ENCODE measurements at places on chromosomes 2 and 18.
A peak's percentile ranks its signal among the peaks of the same experiment; 100 is the strongest.

DNA sequence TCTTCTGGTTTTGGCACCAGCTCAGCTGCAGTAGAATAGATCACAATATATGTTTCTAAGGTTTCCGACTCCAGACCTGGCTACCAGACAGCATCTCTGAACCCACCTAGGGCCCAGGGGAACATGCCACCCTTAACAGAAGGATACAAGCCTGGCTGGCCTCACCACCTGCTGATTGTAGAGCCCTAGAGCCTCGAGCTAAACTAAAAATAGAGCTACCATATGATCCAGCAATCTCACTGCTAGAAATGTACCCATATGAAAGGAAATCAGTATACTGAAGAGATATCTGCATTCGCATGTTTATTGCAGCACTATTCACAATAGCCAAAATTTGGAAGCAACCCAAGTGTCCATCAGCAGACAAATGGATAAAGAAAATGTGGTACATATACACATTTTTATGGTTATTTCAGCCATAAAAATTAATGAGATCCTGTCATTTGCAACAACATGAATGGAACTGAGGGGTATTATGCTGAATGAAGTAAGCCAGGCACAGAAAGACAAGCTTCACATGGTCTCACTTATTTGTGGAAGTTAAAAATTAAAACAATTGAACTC lies 242.4 kb upstream of the SLC39A10 start:
- no peak for DNase-seq

DNA sequence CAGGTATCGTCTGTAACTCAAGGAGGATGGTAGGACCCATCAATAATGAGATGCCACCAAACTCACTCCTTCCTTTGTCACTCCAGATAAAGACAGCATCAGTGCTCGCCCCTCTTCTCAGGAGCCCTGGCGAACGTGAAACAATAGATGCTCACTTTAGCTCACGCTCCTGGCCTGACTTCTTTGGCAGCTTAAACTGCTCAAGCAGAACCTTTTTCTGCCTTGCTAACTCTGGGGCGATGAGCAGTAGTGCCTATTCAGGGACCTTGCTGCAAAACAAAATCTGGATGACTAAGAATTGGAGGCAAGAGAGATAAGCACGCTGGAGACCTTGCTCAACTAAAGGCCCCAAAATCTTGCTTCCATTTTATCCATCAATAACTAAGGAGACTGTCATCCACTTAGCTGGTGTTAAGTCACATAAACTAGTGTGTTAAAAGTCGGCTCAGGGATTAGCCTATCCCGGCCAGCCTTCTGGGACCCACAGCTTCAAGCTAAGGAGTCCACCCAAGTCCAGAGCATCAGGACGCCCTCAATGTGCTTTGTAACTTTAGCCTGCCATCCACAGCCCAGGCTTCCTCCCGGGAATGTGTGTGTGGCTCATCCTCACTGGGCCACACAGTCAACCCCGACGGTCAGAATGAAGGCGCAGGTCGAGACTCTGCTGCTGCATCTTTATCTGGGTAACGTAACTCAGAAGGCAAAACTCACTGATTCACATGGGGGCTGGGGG lies 38.9 kb downstream of the ZNF516 start:
- DNase-seq, result no peak

DNA sequence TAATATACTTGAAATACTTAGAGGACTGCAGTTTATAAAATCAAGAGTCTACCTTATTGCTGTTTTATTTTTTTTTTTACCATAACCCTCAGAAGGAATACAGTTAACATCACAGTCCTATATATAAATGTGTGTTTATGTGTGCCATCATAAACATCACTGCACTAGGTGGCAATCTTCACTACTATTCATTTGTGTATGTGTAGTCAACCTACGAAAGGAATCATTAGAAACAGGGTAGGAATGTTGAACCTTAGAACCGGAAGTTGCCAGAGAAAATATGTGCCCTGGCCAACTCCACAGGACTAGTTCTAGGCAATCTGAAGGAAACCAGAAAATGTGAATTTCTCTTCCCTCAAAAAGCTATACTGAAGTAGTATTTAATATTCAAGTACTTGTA lies 3.4 kb downstream of the GEN1 start:
- DNase-seq, result peak; percentile 63

GRCh38 chr2:204282081-204282480 lies 263.2 kb upstream of the PARD3B start:
- DNase-seq, result no peak

GRCh38 chr2:107362993-107363392 lies 463.7 kb upstream of the RGPD4 start:
- DNase-seq, result no peak

DNA sequence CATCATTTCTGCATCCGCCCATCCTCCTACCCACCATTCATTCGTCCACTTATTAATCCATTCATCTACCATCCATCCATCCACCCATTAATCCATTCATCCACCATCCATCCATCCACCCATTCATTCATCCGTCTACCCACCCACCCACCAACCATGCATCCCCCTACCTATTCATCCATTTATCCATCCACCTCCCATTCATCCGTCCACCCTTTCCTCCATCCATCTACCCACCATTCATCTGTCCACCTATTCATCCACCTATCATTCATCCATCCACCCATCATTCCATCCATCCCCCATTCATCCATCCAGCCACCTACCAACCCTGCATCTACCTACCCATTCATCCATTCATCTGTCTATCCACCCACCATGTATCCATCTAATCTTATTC lies 83.5 kb upstream of the MCFD2 start:
- DNase-seq, result no peak
